ENCODE measurements at places on chromosomes 5 and 9. TPM values are rescaled to one million over a fixed set of nuclear protein-coding genes. Genes with fewer than 3 reads are reported as not detected.

DNA sequence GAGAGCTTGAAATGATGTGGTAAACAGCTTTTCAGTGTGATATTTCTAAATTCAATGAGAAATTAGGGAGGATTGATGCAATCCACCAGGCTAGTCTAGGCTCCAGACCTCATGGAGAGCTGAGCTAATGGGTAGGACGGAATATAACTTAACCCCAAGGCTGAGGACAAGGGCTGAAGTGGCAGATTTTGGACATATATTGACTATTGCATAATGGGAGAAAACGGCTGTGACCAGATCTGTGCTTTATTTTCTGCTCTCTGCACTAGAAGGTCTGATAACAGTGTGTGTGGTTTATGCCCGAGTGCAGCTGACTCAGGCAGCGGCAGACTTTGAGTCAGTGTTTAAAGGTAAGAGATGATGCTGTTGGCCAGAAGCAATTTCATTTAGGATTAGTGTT lies 70.6 kb downstream of the ACTBL2 start:
- no peak overlapping the region for H3K4me3 ChIP-seq
- no peak for DNase-seq
- peaks cover 1% of the 10 kb centered on the region for H3K27me3 ChIP-seq
- H3K27ac ChIP-seq = no peak overlapping the region

DNA sequence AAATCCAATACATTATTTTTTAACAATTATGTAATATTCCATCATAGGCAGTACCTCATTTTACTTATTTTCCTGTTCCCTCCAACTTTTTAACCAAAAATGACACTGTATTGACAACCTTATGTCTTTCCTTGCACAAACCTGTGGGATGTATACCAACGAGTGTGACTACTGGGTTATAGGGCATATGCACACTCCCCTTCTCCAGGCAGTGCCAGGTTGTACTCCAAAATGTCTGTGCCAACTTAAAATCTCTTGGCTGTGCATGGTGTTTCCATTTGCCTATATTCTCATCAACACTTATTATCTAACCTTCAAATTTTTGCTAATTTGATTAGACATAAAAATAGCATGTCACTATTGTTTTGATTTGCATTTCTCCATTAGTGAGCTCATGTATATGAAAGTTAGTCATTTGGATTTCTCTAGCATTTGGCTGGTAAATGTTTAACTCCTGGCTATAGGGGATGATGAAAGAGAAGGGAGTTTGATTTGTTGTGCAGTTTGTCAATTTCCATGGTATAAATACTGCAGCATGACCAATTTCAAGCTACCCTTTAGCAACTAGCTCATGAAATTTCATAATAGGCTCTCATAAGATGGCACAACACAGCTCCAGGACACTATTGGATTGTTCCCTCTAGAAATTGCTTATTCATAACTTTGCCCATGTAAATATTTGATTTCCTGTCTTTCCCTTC lies 129.9 kb downstream of the BAAT start:
- no peak overlapping the region for H3K27ac ChIP-seq
- no peaks in the 10 kb centered on the region for H3K27me3 ChIP-seq
- no peak overlapping the region for H3K4me3 ChIP-seq
- no peak for DNase-seq

- DNase-seq = no peak
- H3K27ac ChIP-seq = no peak overlapping the region
- H3K27me3 ChIP-seq = peaks cover 26% of the 10 kb centered on the region
- H3K4me1 ChIP-seq = peaks cover 19% of the 10 kb centered on the region
- no peaks in the 10 kb centered on the region for H3K36me3 ChIP-seq
Observed at GRCh38 chr5:91059409-91059808, 323.7 kb downstream of the ARRDC3 start.

DNA sequence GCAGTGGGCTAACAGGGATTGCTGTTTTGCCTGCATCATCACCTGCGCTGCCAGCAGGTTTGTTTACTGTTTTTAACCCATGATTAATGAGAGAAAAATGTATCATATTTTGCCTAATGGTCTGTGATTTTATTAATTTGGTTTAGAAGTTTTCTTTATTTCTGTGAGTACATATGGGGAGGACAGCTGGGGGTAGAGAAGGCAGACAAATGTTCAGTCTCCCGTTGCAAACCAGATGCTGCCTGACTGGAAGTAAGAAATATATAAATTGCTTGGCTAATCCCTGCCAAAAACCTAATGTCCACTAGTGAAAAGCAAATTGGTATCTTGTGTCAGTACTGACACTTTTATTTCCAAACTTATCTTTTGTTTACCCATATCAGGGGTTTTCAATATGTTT lies 1766.1 kb upstream of the C9orf72 start:
- H3K4me3 ChIP-seq = no peak overlapping the region
- H3K27ac ChIP-seq = no peak overlapping the region
- no peaks in the 10 kb centered on the region for H3K36me3 ChIP-seq
- H3K27me3 ChIP-seq = no peaks in the 10 kb centered on the region

DNA sequence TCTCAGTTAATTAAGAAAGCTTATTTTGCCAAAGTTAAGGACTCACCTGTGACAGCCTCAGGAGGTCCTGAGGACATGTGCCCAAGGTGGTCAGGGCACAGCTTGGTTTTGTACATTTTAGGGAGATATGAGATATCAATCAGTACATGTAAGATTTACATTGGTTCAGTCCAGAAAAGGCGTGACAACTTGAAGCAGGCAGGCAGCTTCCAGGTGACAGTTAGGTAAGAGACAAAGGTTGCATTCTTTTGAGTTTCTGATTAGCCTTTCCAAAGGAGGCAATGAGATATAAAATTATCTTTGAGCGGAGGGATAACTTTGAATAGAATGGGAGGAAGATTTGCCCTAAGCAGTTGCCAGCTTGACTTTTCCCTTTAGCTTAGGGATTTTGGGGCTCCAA lies 47.8 kb downstream of the SLC1A1 start:
- H3K36me3 ChIP-seq = no peaks in the 10 kb centered on the region
- peaks cover 3% of the 10 kb centered on the region for H3K27me3 ChIP-seq
- no peak for DNase-seq
- peaks cover 6% of the 10 kb centered on the region for H3K4me1 ChIP-seq
- no peak overlapping the region for H3K4me3 ChIP-seq

DNA sequence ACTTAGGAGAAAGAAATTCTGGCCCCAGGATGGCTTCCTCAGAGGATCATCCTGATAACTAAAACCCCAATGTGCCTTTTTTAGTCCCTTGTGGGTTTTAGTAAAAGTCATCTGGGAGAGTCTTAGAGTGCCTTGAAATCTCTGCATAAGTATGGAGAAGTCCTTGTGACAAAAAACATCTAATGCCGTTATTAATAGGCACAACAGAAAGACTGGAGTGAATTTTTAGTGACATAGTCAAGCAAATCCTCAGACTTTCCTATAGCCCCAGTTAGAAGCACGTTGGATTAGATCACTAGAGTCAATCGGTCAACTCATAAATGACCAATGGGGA lies 108.2 kb upstream of the MPDZ start:
- H3K4me3 ChIP-seq = no peak overlapping the region
- no peak for DNase-seq
- H3K36me3 ChIP-seq = no peaks in the 10 kb centered on the region
- no peaks in the 10 kb centered on the region for H3K4me1 ChIP-seq
- H3K27ac ChIP-seq = no peak overlapping the region

DNA sequence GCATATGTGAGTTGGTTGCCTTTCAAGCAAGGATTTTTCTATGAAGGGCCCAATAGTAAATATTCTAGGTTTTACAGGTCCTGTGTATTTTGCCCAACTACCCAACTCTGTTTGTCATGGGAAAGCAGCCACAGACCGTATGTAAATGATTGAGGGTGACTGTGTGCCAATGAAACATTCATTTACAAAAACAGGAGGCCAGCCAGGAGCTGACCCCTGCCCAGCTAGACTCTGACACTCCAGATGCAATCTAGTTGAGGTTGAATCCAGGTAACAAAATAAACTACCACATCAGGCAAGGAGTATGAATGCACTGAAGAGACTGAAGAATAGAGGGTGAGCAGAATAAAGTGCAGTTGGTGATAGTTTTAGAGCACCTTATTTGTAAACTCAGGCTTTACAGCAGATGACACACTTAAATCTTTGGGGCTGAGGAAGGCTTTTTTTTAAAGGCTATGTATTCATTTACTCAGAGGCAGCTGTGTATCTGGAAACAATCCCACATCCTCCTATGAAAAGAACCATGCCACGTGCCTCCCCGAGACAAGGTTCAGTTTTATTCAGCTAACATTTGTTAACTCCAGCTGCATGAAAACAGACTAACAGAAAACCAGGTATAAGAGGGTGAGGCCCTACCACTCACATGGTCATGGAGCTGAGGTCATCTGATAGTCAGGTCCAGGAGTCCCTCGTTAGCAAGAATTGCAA lies 60.7 kb downstream of the SLC1A1 start:
- H3K4me1 ChIP-seq = peaks cover 37% of the 10 kb centered on the region
- peak; percentile 29 for DNase-seq
- no peak overlapping the region for H3K27ac ChIP-seq
- no peak overlapping the region for H3K4me3 ChIP-seq
- H3K36me3 ChIP-seq = no peaks in the 10 kb centered on the region
- no peaks in the 10 kb centered on the region for H3K27me3 ChIP-seq

DNA sequence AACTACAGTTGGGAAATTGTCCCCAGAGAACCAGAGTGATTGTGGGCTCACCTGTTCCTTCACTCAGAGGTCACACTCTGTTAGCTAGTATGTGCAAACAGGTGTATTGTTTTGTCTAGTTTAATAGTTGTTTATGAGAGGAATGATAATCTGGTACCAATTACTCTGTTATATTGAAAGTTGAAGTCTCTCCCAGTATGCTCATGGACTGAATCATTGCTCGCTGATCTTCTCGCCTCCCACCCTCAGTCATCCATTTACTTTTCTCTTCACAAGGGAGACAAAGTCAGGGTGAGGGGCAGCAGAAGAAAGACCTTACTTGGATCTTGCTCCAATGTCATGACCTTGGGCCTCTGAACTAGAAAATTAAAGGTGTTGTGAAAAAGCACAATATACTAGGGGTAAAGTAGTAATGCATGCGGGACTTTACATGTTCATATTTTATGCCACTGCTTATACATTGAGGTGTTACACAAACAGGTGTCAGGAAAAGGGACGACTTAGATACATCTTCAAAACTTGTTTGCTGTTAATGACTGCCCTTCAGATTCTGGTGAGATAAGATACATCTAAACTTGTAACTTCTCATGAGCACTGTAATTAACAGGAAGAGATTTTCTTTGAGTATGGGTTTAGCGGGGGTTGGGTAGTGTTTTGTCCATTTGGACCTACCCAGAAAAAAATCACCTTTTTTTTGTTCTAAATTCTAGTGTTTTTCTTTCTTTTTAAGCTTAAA lies 36.9 kb downstream of the LNPEP start:
- peaks cover 74% of the 10 kb centered on the region for H3K4me1 ChIP-seq
- peak overlapping the region; percentile 50 for H3K27ac ChIP-seq
- no peak for DNase-seq
- H3K27me3 ChIP-seq = no peaks in the 10 kb centered on the region
- peak overlapping the region; percentile 46 for H3K4me3 ChIP-seq

DNA sequence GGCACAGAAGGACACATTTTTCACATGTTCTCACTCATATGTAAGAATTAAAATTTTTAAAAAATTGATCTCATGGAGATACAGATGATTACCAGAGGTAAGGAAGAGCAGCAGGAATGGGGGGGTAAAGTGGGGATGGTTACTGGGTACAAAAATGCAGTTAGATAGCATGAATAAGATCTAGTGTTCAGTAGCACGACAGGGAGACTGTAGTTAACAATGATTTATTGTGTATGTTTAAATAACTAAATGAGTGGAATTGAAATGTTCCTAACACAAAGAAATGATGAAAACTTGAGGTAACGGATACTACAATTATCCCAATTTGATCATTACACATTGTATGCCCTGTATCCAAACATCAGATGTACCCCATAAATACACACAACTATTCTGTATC lies 15.2 kb upstream of the TGFBI start:
- H3K36me3 ChIP-seq = no peaks in the 10 kb centered on the region
- no peak overlapping the region for H3K27ac ChIP-seq
- H3K27me3 ChIP-seq = peaks cover 13% of the 10 kb centered on the region

GRCh38 chr5:81495286-81495685 lies 101.4 kb upstream of the ACOT12 start:
- DNase-seq = no peak
- H3K27ac ChIP-seq = no peak overlapping the region
- no peaks in the 10 kb centered on the region for H3K36me3 ChIP-seq
- no peaks in the 10 kb centered on the region for H3K27me3 ChIP-seq
- H3K4me1 ChIP-seq = no peaks in the 10 kb centered on the region

DNA sequence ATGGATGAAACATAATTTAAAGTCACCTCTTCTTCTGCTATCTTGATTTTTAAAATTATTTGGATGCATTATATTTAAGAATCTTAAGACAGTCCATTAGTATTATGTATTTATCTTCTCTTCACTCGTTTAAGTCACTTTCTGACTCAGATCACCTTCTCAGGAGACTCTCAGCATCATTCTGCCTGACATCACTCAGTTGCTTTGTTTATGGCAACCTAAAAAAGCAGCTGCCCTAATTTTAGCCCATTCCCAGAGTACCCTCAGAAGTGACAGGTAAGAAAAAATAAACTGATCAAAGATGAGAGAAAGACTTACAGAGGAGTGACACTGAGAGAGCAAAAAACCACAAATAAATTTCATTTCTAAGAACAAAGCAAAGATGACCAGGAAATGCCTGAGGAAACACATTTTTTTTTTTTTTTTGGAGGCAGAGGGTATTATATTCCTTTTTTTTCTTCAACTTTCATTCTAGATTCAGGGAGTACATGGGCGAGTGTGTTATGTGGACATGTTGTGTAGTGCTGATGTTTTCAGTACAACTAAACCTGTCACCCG lies 140.5 kb downstream of the MUSK start:
- peaks cover 2% of the 10 kb centered on the region for H3K27me3 ChIP-seq
- H3K4me1 ChIP-seq = no peaks in the 10 kb centered on the region
- no peak for DNase-seq
- H3K4me3 ChIP-seq = no peak overlapping the region

- no peak overlapping the region for H3K4me3 ChIP-seq
- H3K27me3 ChIP-seq = no peaks in the 10 kb centered on the region
- no peaks in the 10 kb centered on the region for H3K36me3 ChIP-seq
- no peak overlapping the region for H3K27ac ChIP-seq
Observed at GRCh38 chr5:168075387-168075786, 216.1 kb upstream of the WWC1 start.

CDH18 gene
- not detected for total RNA-seq

PPP3R2 gene
- total RNA-seq = not detected

SV2C gene
- 0.02 TPM for total RNA-seq

MCCC2 gene
- 52.8 TPM for total RNA-seq

PCDHGA7 gene
- total RNA-seq = not detected

NTRK2 gene
- 0.65 TPM for total RNA-seq
